ENCODE measurements at places on chromosomes 3 and 15. TPM values are rescaled to one million over a fixed set of nuclear protein-coding genes. Genes with fewer than 3 reads are reported as not detected.

GRCh38 chr3:58116161-58116955 lies 94.4 kb downstream of the DNASE1L3 start:
- DNase-seq, result no peak

GRCh38 chr3:194133661-194134230 lies 2.2 kb upstream of the HES1 start:
- no peak for DNase-seq

- no peak for DNase-seq
Measured at GRCh38 chr3:5260992-5261501, 73.5 kb downstream of the EDEM1 start.

DNA sequence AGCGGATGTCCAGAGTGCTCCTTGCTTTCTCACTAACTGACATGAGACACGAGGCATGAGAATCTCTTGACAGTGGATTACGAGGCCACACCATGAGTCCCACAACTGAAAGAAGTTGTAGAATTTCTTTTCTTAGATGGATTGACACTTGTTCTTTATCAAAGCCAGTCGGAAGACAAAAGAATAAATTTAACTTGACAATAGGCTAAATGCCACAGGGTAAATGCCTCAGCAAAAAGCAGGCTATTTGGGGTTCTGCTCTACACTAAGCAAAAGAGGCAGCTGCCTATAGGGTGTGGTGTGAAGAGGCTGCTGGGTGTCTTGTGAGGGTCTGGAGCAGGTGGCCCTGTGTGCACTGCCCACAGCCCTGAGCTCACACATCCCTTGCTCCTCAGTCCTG lies 135.1 kb upstream of the SEMA6D start:
- no peak for DNase-seq

DNA sequence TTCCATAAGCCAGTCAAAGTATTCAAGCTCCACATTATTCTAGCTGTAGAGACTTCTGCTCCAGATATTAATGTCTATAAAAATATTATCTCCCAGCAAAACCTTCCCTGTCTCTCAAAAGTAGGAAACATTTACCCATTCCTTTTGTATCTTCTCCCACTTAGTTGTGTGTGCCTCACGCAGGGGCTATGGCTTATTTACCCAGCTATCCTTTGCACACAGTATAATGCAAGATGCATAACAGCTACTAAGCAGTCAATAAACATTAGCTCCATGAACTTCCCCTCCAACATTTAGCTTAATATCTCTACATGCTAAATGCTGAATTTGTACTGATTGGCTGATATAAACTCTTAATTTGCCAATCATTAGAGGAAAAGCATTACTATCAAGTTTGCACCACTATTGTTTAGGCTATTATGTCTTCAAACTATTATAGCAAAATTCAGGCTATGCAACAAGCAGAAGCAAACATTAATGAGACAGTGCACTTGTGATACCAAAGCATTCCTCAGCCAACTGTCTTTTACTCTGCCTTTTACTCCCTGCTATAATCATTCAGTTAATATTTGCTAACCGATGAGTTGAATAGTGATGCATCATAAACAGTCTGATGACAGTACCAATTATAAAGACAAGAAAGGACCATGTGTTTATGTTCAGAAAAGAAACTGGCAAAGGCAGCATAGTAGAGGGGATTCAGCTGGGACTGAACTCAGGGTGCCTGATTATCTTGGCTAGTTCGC lies 81.2 kb downstream of the PLCH1 start:
- DNase-seq, result no peak

DNA sequence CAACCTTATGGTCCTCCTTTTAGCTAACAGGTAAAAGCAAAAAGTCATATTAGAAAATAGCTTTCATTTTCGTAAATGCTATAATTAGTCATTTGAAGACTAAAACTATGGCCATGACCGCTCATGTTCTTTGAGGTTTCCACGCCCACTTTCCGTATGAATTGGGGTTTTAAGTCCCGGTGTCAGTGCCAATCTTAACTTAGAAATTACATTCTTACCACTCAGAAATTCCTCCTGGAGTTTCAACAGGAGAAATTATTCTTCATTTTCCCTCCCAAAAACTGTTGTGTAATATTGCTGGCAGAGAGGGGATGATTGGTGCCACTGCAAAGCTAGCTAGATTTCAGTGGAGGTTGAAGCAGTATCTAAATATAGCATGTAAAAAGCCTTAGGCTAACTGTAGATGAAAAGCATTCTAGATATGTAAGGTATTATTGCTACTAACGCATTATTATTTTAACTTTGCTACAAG lies 71.0 kb upstream of the MDFIC2 start:
- DNase-seq, result no peak

DNA sequence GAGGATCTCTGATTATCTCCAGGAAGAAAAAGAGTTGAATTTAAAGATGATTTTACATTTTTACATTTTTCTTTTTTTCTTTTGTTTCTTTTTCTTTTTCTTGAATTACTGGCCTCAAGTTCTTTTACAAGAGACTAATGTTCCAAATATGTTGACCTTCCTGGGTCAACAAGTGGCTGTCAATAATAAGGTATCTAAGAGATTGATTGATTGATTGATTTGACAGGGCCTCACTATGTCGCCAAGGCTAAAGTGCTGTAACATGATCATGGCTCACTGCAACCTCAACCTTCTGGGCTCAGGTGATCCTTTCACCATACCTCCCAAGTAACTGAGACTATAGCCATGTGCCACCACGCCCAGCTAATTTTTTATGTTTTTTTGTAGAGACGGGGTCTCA lies 44.6 kb downstream of the KIF9 start:
- no peak for DNase-seq

DNA sequence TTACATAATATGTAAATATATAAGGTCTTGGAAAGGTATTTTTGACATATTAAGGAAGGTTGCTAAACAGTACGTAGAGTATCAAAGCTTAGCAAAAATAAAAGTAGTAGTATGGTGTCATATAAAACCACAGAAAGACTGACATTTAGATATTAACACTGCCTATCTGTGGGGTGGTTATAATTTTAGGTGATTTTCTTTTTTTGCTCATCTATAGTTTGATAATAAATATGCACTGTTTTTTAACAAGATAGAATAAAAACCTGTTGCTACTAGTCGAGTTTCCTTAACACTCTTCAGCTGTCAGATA lies 40.7 kb downstream of the ETV5 start:
- DNase-seq, result no peak

GRCh38 chr3:152769523-152769922 lies 65.4 kb upstream of the P2RY1 start:
- DNase-seq, result no peak

DNA sequence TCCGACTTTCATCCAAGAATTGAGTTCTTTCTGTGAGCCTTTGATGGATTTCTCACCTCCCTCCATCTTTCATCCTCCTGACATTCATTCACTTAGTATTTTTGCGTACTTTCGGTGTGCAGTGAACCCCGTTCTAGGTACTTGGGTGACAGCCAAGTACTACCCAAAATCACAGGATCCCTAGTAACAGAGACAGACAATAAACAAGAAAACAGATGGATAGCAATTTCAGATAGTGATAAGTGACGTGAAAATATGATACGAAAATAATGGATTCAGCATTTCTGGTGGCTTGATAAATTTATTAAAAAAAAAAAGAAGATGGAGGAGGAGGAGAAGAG lies 264 bp upstream of the CMTM6 start:
- no peak for DNase-seq

- no peak for DNase-seq
Measured at GRCh38 chr15:66570842-66571478, 5.2 kb upstream of the LCTL start.

DNA sequence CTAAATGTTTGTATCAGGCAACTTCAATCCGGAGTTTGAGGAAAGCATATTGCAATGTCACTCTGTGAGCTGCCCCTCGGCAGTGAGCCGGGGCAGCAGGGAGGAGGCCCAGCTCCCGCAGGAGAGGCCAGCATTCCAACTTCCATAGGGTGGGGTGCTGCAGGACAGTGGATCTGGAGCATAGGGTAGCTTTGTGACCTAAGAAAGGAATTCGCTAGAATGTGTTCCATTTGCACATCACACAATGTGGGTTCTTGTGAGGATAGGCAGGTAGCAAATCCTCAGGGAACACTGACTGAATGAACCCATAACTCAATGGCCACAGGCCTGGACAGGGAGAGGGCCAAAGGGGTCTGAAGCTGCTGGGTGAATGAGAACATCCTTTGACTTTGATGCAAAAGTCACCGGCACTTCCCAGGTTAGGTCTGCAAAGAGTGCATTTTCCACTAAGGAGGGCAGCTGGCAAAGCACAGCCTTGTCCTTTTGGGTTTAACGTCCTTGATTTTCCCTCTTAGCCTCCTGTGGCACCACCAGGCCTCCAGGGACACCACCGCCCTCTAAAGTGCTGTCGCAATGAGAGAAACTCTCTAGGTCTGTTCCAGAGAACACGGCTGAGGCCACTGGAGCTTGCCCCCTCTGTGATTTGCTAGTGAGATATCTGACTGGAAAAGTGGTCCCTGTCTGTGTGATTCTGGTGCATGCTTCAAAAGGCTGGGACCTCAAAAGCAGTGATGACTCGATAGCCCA lies 36.2 kb downstream of the GABRB3 start:
- DNase-seq, result no peak

- no peak for DNase-seq
Measured at GRCh38 chr3:70433091-70433490, 120.7 kb upstream of the MDFIC2 start.

GRCh38 chr15:61115679-61116078 lies 113.4 kb downstream of the RORA start:
- DNase-seq, result no peak

GRCh38 chr3:39638301-39638700 lies 170.8 kb downstream of the MOBP start:
- no peak for DNase-seq

DNA sequence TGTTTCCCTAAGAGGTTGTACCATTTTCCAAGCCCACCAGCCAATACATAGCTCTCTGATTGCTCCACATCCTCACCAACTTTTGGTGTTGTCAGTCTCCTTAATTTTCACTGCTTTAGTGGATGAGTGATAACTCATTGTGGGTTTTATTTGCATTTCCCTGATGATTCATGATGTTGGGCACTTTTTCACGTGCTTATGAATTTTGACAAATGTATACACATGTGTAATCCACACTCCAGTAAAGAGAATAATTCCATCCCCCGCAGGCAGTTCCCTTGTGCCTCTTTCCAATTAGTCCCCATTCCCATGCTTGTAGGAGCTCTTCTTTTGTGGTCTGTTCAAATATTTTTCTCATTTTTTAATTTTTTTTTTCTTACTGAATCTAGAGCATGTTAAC lies 52.4 kb downstream of the ANP32A start:
- no peak for DNase-seq

- DNase-seq, result no peak
Measured at GRCh38 chr3:161560008-161560637, 63.5 kb downstream of the OTOL1 start.

- DNase-seq, result no peak
Measured at GRCh38 chr3:194471863-194472262, 14.9 kb downstream of the ATP13A3 start.

DNA sequence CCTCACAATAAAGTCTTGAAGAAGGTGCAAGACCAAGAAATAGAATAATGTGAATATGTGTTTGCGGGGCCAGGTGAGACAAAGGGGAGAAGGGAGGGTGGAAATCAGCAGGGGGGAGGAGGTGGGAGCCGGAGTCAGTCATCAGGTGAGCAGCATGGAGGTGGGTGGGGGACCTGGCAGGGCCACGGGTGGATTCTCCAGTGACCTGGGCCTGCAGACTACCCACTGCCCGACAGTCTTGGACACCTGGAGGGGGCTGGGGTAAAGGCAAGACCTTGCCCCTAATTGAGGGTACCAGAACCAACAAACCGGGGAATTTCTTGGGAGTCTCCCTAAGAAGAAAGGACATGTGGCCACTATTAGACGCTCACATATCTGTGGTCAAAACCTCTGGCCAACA lies 95.8 kb downstream of the CHSY1 start:
- DNase-seq, result no peak

- DNase-seq, result no peak
Measured at GRCh38 chr3:169344465-169344864, 319.0 kb downstream of the MECOM start.

DNA sequence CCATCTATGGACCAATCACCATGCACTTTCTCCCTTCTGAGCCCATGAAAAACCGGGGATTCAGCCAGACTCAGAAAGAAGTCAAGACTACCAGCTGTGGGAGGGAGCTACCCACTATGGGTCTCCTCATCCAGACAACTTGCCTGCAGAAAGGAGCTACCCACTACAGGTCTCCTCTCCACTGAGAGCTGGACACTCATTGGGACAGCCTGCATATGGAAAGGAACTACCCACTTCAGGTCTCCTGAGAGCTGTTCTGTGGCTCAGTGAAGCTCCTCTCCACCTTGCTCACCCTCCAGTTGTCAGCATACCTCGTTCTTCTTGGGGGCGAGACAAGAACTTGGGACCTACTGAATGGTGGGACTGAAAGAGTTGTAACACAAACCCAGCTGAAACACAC lies 22.3 kb upstream of the ZBED2 start:
- no peak for DNase-seq

GRCh38 chr15:101220060-101220459 lies 31.8 kb downstream of the CHSY1 start:
- no peak for DNase-seq

DNA sequence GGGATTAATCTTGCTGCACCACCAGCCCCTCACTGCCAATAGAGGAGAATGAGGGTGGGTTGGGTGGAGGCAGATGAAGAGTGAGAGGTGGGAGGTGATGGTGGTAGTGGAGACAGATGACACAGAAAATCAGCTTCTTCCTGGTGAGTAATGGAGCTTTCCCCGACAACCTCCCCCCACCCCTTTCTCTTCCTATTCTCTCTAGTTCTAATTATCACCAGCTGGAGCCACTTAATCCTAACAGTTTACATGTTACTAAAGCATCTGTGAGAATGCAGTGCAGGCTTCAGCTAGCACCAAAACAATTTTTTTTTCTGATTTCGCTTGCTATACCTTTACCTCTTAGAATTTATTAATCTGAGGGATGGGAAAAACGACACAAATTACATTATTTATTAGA lies 116.1 kb upstream of the DNAJC19 start:
- no peak for DNase-seq

DNA sequence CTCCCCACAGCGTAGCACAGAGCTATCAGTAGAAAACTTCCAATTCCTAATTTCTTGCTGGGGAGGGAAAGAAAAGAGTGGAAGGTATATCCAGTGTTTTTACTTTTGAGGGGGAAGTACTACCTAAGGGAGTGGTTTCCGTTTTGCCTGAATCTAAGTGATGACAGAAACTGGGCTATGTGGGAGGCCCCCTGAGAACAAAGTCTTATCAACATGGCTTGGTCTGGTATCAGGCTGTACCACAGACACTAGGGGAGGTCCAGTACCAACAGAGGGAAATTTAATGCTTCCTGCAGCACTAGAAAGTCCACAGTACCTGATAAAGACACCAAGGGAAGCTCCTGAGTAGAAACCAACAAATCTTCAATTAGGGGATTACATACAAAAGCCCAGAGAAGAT lies 199.2 kb downstream of the IL5RA start:
- DNase-seq, result no peak

The C3orf20 gene
- total RNA-seq, result not detected

The SPTSSB gene
- total RNA-seq, result not detected

The MAP1A gene
- 2.5 TPM for total RNA-seq

The BFSP2 gene
- 0.96 TPM for total RNA-seq

The THAP10 gene
- 4.8 TPM for total RNA-seq

The PIAS1 gene
- total RNA-seq, result 8.6 TPM

The CASR gene
- 0.04 TPM for total RNA-seq

The ACTRT3 gene
- 3.8 TPM for total RNA-seq

The CNOT10 gene
- total RNA-seq, result 27.0 TPM

The SLC51A gene
- not detected for total RNA-seq

The SSR3 gene
- total RNA-seq, result 217 TPM

The AMT gene
- total RNA-seq, result 4.9 TPM

The CHCHD6 gene
- 30.1 TPM for total RNA-seq

The ZNF502 gene
- 3.4 TPM for total RNA-seq

The COLQ gene
- total RNA-seq, result 0.13 TPM

The GOLGA8K gene
- total RNA-seq, result not detected

The GRK7 gene
- not detected for total RNA-seq
